ENCODE measurements at places on chromosomes 1 and 21.
A peak's percentile ranks its signal among the peaks of the same experiment; 100 is the strongest.

- no peak for DNase-seq
These were observed 158.2 kb downstream of the TGFBR3 start for GRCh38 chr1:91727763-91728162.

- no peak for DNase-seq
These were observed 29.9 kb downstream of the LDLRAD2 start for GRCh38 chr1:21841852-21842466.

GRCh38 chr21:26826801-26827200 is 18.4 kb downstream of the ADAMTS1 start:
- DNase-seq: no peak

- DNase-seq: no peak
These were observed 52.2 kb downstream of the YARS1 start for GRCh38 chr1:32764826-32765569.

GRCh38 chr1:11893907-11894251 is 32.3 kb downstream of the KIAA2013 start:
- DNase-seq: peak; percentile 45

GRCh38 chr1:33008051-33008914 is 28.4 kb downstream of the AK2 start:
- no peak for DNase-seq

GRCh38 chr1:239322369-239322768 is 64.0 kb upstream of the CHRM3 start:
- no peak for DNase-seq

DNA sequence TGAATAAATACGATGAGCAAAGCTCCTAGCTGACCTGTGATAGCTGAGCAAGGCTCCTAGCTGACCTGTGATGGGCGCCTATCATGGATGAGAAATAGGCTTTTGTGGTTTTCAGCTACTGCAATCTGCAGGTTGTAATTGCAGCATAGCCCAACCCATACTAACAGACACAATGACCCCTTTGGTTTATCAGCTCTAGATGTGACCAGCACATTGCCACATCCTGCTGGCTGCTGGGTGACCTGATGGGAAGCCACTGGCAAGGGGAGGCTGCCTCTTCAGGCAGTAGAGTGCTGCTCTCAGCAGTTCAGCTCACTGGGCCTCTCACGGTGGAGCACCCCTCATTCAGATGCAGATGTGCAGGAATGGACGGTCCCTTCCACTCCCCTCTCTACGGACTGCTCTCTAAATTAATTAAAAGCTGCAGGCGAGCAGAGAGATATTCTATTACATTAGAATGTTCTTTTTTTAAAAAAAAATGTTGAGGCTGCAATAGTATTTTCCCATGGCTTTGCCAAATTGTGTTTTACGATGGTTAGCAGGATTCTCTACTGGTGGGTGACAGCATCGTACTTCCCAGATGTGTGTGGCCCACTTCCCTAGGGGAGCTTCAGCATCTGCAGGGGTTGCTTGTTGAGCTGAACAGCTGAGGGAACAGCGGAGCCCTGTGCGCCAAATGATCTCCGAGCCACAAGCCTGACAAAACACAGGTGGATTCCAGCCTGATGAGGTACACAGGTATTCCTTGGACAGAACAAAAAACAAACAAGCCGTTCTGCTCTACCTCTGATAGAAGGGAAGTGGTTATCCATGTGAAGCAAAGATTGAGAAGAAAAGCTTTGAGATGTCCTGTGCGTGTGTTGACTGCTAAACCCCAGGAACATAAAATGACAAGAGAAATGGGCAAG is 65.0 kb downstream of the SYT6 start:
- DNase-seq: no peak

GRCh38 chr1:169348383-169349036 is 19.1 kb downstream of the NME7 start:
- DNase-seq: peak; percentile 72

DNA sequence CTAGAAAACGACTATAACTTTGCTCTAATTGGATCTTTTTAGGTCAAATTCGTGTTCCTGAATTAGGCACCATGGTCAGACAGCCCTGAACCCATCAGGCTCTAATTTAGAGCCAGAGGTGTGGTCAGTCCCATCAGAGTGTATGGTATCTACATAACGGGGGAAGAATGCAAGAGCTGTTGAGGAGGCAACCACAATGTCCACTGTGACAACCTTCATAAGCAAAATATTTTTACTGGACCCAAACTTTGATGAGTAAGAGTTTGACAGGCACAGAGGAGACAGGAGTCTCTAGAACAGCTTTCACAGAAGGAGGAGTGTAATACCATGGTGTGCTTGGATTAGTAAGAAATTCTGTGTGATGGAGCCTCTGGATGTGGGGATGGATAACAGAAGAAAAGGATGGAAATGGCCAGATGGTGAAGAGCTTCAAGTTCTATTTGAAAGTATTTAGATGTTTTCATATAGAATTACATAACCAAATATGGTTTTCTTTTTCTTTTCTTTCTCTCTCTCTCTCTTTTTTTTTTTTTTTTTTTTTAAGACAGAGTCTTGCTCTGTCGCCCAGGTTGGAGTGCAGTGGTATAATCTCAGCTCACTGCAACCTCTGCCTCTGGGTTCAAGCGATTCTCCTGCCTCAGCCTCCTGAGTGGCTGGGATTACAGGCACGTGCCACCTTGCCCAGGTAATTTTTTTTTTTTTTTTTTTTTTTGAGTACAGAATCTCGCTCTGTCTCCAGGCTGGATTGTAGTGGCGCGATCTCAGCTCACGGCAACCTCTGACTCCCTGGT is 24.9 kb downstream of the UBE2U start:
- DNase-seq: no peak

DNA sequence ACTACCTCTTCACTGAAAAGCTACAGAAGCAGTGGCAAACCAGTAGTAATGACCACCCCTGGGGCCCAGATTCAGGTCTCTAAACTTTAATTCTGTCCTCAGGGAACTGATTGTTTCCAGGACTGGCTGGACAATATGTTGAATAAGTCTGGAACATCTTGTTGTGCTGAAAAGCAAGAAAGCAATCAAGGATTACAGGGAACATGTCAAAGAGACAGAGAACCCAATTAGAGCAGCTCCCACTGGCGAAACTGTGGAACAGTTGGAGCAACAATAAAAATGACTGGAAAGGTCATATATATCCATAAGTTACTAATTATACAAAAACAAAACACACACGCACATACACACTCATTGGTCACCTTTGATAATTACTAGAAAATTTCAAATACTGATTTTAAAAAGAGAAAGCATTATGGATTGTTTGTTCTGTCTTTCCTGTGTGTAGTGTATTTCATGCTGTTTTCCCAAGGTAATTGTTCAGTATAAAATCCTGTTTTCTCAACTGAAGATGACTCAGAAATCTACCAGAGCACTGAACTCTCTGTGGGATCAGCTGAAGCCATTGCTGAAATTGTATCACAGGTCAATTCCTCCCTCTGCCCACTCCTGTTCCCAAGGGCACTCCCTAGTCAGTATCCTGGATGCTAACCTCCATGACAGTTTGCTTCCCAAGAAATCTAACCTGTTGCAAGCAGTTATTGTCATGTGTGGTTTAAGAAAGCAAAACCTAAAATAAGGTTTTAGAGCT is 83.6 kb upstream of the RGS1 start:
- DNase-seq: no peak
